EL (cell line): ENCODE measurements at places on chromosomes 13 and 19.

DNA sequence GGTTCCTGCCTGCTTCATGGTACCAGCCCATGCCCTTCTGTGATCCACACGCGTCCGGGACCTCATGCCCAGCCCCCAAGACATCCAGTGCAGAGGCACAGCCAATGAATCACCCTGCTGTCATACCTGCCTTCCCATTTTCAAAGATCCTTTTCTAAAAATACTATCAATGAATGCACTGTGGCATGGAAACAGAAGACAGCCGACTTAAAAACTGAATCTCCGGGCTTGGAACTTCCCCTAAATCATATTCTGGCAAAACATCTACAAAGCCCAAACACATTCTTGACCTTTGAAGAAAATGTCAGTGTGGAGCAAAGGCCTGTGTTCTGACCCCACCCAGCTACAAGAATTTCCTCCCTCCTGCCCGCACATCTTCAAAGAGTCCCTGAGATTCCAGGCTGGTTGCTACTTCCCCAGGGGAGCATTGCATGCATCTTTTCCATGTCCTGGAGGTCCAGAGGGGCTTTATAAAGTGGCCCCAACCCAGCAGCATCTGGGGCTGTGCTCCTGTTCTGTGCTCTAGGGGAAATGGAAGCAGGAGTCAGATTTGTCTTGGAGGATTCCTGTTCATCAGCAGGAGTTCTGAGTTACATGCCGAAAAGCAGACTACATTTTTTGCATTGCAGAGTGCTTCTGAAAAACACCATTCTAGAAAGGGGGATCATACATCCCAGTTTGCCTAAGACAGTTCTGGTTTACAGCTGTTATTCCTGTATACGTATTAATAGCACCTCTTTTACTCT lies 135.2 kb downstream of the USP12 start:
- peak; percentile 26 for DNase-seq

DNA sequence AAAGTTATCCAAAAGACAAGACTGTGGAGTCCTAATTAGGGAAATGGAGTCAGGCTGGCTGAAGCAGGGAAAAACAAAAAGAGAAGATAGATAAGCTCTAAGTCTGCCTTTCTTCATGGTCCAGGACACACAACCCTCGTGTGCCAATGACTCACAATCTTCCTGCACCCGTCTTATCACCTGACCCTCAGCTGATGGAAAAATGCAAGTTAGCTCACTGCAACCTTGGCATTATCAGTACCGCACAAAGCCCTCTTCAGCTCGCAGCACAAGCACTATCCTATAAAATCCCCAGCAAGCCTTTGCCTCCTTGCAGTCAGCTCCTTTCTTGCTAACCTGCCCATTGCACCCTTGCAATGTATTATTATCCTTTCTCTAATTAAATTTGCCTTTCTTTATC lies 4.3 kb downstream of the OR7A5 start:
- no peak for DNase-seq

DNA sequence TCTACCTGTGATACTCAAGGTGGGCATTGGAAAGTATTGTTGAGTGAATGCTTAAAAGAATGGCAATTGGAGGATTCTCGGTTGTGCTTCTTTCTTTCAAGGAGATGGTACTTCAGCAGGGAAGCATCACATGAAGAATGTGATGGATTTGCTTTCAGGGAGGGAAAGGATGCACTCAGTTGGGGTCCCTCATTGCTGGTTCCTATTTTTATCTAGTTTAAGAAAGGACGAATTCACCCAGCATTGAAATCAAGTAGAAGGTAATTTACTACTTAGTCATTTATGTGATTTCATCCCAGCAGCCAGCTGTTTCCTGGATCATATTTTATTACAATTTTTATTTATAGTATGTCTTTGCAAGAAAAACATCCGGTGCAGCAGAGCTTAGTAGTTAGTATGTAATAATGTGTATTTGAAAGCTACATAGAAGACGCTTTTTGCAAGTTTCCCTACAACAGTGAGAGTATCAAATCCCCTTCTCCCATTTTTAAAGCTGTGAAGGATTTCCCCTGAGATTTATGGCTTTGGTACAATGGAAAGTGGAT lies 417.9 kb downstream of the GPC5 start:
- no peak for DNase-seq

GRCh38 chr19:58572026-58572817 lies 913 bp downstream of the MZF1 start:
- DNase-seq = no peak

- DNase-seq = no peak
These were observed 382.9 kb downstream of the KLF12 start for GRCh38 chr13:73751290-73751689.
